ENCODE measurements at places on chromosomes 13 and 19. TPM values are rescaled to one million over a fixed set of nuclear protein-coding genes. Genes with fewer than 3 reads are reported as not detected.

Gene LENG9
- 0.41 TPM for polyA plus RNA-seq

Gene CILP2
- 0.62 TPM for polyA plus RNA-seq

GRCh38 chr13:75715601-75716523 lies 79.7 kb downstream of the LMO7 start:
- no peak for DNase-seq

Gene SLC46A3
- 4.6 TPM for polyA plus RNA-seq
